ENCODE measurements at places on chromosomes 1 and 21. TPM values are rescaled to one million over a fixed set of nuclear protein-coding genes. Genes with fewer than 3 reads are reported as not detected.
A peak's percentile ranks its signal among the peaks of the same experiment; 100 is the strongest.

Gene POU3F1
- not detected for total RNA-seq

Gene NHLH1
- not detected for total RNA-seq

Gene MTMR11
- total RNA-seq = 7.3 TPM

GRCh38 chr1:40530735-40531380 is 579 bp upstream of the ZNF684 start:
- DNase-seq = no peak

DNA sequence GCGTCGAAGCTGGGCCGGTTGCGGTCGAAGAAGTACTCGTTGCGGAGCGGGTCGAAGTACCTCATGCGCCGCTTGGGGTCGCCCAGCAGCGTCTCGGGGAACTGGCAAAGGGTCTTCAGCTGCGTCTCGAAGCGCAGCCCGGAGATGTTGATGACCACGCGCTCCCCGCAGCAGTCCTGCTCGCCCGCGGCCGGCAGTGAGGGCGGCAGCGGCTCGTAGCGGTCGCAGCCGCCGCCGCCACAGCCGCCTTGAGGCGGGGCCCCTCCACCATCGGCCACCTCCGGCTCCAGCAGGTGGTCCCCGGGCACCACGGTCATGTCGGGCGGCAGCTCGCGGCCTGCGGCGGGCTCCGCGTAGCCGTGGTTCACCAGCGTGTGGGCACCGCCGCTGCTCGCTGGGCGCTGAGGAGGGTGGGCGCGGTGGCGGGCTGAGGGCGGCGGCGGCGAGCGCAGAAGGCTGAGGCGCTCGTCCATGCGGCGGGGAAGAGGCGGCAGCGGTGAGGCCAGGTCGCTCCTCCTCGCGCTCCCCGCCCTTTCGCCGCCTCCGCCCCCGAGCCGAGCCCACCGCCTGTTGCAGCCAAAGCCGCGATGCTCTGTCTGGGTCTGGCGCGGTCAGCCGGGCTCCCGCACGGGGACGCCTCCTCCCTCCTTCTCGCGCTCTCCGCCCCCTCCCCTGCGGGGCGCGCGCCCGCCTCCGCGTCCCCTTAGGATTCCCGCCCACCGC is at the start of gene KCNA3:
TSS of gene KCNA3 (minus strand) at position 604 of the 723 bp plus-strand sequence. CDS start at position 473, 131 bp downstream.
- DNase-seq = no peak

DNA sequence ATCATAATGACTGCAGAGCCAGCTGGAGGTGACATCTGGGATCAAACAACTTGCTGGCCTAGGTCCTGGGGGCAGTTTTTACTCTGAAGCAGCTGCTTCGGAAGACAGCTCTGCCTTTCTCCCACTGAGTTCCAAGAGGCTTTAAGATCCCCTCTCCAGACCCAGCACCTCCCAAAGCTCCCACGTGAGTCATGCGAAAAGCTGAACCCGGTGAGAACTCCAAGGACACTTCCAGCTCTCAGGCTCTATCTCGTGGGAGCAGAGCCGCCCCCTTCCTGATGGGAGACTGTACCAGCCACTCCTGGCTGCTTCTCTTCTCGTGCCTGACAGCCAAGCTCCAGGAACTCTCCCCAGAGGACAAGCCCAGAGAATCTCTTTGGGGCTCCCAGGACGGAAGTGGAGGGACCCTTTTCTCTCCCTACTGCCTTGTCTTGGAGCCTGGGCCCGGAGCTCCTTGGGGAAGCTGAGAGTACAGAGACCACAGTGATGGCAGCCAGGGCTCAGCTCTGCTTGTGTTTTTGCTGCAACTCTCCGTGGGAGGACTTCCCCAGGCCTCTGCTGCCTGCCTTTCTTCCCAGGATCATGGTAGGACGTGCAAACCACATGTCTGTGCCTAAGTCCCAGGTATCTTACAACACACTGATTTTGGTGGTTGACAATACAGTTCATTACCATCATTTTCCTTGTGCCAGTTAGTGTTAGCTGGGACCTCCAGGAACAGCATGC is 40.6 kb downstream of the STUM start:
- DNase-seq = no peak

GRCh38 chr1:78839704-78840277 is 166.7 kb downstream of the ADGRL4 start:
- DNase-seq = peak; percentile 69

All from fibroblast of the aortic adventitia (primary cell).